Activated CD4-positive, alpha-beta T cell treated with anti-CD3 and anti-CD28 coated beads, Interleukin-2, amount 10 ng/mL, durations not matched to agents 24 days and 14 days (primary cell): ENCODE measurements at places on chromosomes 7 and 10. TPM values are rescaled to one million over a fixed set of nuclear protein-coding genes. Genes with fewer than 3 reads are reported as not detected.

- no peak overlapping the region for H3K27ac ChIP-seq
- no peaks in the 10 kb centered on the region for H3K36me3 ChIP-seq
- H3K4me1 ChIP-seq: no peaks in the 10 kb centered on the region
- no peaks in the 10 kb centered on the region for H3K27me3 ChIP-seq
Measured at GRCh38 chr10:35707642-35708425, 65.7 kb upstream of the FZD8 start.

DNA sequence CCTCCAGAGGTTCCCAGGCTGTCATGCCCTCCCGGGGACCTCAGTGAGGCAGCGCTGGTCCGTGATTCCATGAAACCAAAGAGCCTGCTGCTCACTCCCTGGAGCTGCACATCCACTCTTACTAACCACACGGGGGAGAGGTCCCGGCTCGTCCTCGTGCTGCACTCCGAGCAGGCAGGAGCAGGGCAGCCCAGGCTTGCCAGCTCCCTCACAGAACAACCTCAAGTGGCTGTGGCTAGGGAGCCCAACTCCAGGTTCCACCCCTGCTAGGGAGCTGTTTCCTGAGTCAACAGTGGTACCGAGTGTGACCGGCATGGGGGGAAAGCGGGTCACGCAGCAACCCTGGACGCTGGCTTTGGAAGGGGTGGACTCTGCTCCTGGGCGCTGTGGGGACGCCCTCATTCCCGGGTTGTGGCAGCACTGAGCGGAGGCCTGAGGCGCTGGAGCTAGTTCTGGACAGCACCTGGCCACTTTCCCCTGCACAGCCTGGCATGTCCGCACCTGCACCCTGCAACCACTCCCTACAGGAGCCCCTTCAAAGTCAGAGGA, 27.9 kb upstream of the PPP2R2D start:
- DNase-seq: no peak
- H3K27ac ChIP-seq: no peak overlapping the region
- H3K4me3 ChIP-seq: no peak overlapping the region
- H3K27me3 ChIP-seq: peaks cover 12% of the 10 kb centered on the region

GRCh38 chr7:41170466-41170865, 532.4 kb downstream of the INHBA start:
- H3K4me1 ChIP-seq: no peaks in the 10 kb centered on the region
- H3K27ac ChIP-seq: no peak overlapping the region
- H3K27me3 ChIP-seq: no peaks in the 10 kb centered on the region

DNA sequence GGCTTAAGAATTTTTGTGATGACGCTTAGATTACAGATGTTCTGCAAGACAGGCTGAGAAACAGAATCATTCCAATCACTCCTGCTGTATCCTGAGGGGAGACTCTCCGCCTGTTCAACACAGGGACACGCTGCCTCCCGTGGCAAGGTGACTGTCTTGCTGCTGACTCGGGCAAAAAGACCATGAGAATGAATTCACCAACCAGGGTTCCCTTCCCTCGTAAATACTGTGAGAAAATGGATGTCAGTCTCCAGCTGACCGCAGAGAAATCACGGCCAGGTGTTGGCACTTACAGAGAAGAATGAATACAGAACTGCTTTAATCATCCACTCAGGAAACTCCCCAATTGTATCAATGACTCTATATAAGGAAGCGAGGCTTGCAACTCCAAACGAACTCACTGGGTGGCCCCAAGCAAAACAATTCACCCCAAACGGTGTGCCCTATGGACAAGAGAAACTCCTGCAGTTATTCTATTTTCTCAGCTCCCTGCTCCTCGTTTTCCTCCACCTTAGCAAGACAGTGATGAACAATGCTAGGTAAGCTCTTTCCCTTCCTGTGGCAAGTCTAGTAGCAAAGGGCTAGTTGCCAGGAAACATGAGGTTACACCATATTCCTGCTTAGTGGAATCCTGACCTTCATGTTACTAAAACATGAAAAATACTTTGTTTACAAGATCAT, 22.8 kb downstream of the GNA12 start:
- no peaks in the 10 kb centered on the region for H3K27me3 ChIP-seq
- H3K4me3 ChIP-seq: no peak overlapping the region
- no peak for DNase-seq
- peaks cover 36% of the 10 kb centered on the region for H3K4me1 ChIP-seq

The NET1 gene
- 35.1 and 40.3 TPM in 2 replicates for total RNA-seq

DNA sequence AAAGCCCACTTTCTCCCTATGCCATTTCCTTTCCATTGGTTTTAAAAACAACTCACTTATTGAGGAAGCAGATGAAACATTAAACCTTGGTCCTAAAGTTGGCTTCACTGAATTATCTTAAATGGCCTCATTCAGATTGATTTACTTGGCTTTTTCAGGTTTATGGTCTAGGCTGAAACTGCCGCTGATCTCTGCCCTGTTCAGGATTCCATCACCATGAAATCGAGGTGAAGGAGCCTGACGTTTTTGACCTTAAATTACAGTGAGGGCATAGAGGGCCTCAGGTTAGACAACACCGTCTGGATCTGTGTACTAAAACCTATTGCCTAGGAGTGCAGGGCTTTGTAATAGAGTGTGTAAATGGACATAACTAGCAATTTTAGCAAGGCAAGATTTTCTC, 383.7 kb downstream of the THSD7A start:
- H3K27ac ChIP-seq: no peak overlapping the region
- no peaks in the 10 kb centered on the region for H3K27me3 ChIP-seq
- no peaks in the 10 kb centered on the region for H3K4me1 ChIP-seq
- no peak overlapping the region for H3K4me3 ChIP-seq

The BRAF gene
- total RNA-seq: 22.4 and 23.5 TPM in 2 replicates

DNA sequence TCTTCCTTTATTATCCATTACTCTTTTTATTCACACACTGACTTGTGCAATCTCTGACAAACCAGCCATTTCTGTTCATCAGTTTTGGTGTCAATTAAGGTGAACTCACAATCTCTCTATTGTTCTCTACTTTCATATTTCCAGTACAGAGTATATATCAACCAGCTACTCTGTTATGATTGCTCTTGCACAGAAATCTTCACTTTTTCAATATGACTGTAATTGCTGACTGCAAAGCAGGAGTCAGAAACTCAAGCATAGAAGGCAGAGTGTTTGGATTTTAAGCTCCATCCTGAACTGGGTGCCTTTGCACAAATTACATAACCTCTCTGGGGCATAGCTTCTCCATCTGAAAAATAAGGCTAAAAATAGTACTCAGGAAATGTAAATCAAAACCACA, 1042.0 kb downstream of the GRM8 start:
- H3K4me3 ChIP-seq: no peak overlapping the region
- no peak for DNase-seq
- H3K4me1 ChIP-seq: no peaks in the 10 kb centered on the region
- no peaks in the 10 kb centered on the region for H3K27me3 ChIP-seq

The LRIT1 gene
- total RNA-seq: not detected in 2 replicates

DNA sequence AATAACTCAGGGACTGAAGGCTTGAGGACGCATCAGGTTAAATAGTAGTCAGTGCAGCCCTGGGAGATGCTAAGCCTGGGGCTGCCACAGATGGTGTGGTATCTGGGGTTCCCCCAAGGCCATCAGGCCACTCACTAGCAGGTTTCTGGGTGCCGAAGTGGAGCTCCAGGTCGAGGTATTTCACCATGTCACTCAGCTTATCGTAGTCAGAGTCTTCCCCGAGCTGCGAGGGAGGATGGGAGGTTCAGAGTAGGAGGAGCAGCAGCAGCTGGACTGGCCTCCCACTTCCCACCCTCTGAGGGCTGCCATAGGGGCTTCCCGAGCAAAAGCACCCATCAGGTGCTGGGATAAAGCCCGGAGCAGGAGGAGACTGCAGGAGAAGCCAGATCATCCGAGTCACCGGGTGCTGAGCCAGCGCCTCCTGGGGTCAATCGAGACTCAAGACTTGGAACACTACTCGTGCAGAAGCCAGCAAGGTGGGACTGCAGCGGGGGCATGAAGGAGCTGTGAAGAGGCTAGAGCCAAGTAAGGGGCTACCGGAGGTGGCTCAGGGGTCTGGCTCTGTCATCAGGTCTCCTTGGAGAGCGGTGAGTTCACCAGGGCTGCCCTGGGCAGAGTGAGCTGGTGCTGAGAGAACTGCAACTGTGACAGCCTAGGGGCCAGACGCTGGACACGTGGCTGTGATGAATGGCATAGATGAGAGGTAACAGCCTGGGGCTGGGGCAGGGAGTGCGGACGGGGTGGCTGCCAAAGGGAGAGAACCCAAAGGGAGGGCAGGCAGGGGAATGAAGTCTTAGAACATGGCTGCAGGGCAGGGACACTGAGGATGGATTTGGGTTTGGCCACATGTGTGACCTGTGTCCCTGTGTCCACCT, 45.3 kb downstream of the GRID2IP start:
- H3K27me3 ChIP-seq: no peaks in the 10 kb centered on the region
- H3K27ac ChIP-seq: no peak overlapping the region
- DNase-seq: no peak
- H3K36me3 ChIP-seq: no peaks in the 10 kb centered on the region
- H3K4me1 ChIP-seq: peaks cover 11% of the 10 kb centered on the region
- H3K4me3 ChIP-seq: no peak overlapping the region

DNA sequence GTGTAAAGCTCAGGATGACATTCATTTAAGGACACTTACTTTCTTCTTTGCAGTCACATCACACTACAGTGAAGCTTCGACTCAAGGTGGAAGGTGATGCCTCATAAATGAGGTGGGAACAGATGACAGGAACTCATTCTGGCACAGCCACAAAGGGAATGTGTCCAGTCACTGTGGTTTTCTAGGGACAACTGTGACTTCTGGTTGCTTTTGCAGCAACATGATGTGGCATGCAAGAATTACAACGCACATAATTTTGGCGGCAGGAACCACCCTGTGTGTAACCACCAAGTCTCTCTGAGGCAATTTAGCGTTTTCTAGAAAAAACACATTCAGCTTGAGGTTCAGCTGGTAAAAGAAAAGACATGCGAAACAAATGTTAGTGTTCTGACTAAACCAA, 32.0 kb upstream of the FERD3L start:
- H3K27me3 ChIP-seq: no peaks in the 10 kb centered on the region
- no peak overlapping the region for H3K4me3 ChIP-seq
- H3K36me3 ChIP-seq: no peaks in the 10 kb centered on the region
- no peak overlapping the region for H3K27ac ChIP-seq
- H3K4me1 ChIP-seq: no peaks in the 10 kb centered on the region
- no peak for DNase-seq
